ENCODE measurements at places on chromosomes 12 and 14. TPM values are rescaled to one million over a fixed set of nuclear protein-coding genes. Genes with fewer than 3 reads are reported as not detected.

The SLC4A8 gene
- total RNA-seq, result 4.5 TPM

The TSPAN8 gene
- 0.15 TPM for total RNA-seq

The CLEC2A gene
- total RNA-seq, result not detected

The TAS2R7 gene
- total RNA-seq, result not detected

The MGST1 gene
- 123 TPM for total RNA-seq

The KCNK10 gene
- not detected for total RNA-seq

The DIP2B gene
- total RNA-seq, result 25.3 TPM

The HOTAIR gene
- not detected for total RNA-seq

The LRFN5 gene
- total RNA-seq, result 4.9 TPM

The CMKLR1 gene
- 0.33 TPM for total RNA-seq

The ALKBH2 gene
- total RNA-seq, result 16.9 TPM

The NEK9 gene
- 77.7 TPM for total RNA-seq

The OR4Q2 gene
- not detected for total RNA-seq

The HOXC11 gene
- total RNA-seq, result not detected

The SLC2A3 gene
- 65.5 TPM for total RNA-seq

The PPTC7 gene
- total RNA-seq, result 7.1 TPM

The TPPP2 gene
- total RNA-seq, result not detected

The OR6C75 gene
- total RNA-seq, result not detected

The CLEC12A gene
- not detected for total RNA-seq

The ETFBKMT gene
- total RNA-seq, result 3.5 TPM

The CD69 gene
- total RNA-seq, result not detected

The ATL1 gene
- total RNA-seq, result 13.8 TPM

The SPRYD4 gene
- 1.7 TPM for total RNA-seq

The EXOC3L4 gene
- total RNA-seq, result 0.44 TPM

Measured in smooth muscle cell of trachea (primary cell).